ENCODE measurements at places on chromosomes 3 and 15. TPM values are rescaled to one million over a fixed set of nuclear protein-coding genes. Genes with fewer than 3 reads are reported as not detected.

WDR93 gene
- polyA plus RNA-seq, result 0.08 TPM

MIX23 gene
- 11.3 TPM for polyA plus RNA-seq

CYP8B1 gene
- not detected for polyA plus RNA-seq

IL12A gene
- polyA plus RNA-seq, result 0.79 TPM

GRCh38 chr3:173275740-173276139, 121.8 kb upstream of the NLGN1 start:
- no peak for DNase-seq

GRCh38 chr3:38827791-38828190, 11.8 kb upstream of the SCN10A start:
- no peak for DNase-seq

DNA sequence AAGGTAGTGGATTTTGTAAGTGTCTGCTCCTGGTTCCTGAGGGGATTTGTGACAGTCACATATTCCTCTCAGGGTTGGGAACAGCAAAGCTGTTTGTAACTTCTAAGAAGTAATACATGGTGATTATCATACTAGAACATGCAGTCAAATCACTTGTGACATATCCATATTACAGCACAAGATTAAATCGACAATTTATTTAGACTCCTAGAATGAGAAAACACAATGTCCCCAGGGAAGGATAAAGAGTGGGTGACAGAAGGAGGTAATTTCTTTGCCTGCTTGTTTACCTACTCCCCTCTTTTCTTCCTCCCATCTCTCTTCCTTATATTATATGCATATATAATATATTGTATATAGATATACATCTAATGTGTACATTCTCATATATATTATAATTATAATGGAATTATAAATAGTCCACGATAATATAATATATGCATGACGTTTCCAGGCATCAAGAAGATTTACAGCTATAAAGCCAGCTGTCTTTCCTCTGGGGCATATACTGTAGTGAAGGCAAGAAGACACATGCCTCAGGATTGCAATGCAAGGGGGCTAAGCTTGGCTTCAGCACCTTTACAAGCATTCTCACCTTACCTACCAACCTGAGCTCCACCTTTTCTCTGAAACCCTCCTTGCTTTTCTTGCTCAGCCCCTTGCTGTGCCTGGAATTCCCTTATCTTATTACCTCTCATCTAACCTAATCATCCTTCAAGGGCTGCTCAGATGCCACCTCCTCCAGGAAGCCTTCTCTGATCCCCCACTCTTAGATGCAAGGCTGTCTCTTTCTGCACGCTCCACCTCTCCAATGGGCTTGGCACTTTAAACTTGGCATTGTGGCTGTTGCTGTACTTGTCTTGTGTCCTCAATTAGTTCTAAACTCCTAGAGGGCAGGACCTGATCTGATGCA, 73.1 kb upstream of the PIAS1 start:
- no peak for DNase-seq

DNA sequence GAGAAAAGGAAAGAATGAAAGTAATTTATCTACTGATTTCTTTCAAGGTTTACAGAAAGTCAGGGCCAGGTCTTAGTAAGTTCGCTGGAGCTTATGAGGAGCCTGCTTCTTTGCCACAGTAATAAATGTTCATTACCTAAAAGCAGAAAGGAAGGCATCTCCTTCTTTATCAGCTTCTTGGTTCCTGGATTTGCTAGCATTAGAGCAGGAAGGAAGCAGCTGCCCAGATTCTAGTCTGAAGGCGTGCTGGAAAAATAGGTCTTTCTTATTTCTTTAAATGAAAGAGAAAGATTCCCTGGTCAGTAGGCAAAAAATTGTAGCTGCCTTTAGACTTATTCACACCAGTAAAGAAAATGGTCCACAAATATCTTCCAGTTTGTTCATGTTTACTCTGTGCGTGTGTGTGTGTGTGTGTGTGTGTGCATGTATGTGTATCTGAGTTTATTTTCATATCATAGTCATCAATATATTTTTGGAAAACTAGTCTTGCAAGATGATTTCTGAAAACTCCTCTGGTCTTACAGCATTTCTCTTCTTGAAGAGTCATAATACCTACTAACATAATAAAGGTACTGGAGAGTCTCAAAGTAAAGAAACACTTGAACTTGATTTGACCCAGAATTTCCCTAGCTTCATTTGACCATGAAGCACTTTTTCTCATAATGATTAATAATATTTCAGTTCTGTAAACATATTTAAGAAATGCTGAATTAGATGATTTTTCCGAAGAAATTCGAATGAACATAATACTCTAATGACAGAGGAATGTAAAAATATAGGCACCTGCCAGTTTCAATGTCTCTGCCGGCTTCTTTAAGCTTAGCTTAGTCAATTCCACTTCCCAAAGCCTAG, 255.3 kb upstream of the ZPLD1 start:
- DNase-seq, result no peak

DNA sequence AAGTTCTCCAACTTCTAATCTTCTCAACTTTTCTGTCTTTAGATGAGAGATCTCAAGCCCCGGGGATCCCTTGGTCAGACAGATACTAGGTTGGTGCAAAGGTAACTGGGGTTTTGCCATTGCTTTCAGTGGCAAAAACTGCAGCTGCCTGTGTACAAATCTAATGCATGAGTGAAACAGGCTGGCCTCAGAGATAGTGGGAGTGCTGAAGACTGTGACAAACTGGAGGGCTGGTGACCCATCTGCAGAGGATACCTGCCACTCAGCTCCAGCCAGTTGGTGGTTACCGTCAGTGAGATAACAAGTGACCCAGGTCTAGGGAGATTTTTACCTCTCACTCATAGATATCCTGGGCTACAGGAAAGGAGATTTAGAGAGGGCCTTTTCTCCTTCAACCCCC, 85.7 kb downstream of the RYR3 start:
- DNase-seq, result no peak

DNA sequence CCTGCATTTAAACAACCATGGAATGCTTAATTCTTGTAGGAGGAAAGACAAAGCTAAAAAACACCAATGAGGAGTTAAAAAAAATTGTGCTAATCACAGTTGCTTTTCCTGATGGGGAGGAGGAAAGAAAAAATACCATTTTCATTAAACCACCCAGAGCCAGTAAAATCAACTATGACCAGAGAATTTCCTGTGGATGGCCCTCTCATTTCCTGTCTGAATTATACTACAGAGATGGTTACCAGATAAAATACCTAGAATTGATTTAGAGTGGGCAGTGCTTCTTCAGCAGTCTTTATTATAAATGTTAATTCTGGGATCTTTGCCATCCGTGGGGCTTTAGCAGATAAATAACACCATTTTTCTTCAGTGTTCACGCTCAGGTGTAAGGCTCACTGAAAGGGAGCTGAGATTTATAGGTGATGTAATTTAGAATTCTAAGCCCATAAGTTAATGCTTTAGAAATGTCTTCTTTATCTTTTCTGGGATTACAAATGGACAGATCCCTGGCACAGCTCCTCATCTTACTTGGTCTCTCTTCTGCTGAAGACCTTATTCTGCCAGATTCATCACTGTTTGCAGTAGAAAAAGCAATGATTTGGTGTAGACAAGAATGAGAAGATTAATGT, 37.9 kb downstream of the RETNLB start:
- DNase-seq, result no peak

DNA sequence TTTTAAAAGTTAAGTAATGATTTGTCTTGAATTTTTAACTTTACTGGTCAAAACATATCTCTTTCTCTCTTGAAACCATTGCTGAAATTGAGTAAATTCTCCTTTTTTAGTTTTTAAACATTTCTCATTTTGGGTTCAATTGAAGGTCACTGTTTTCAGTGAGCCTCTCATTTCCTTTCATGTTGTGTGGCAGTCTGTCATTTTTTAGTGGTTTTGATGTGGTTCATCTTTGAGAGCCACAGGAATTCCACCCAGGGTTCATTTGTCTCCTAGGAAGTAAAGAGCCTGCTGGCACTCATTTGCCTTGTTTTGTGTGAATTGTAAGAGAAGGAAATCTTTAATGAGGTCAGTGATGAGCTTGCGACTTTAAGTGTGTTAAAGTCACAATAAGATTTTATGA, 10.4 kb downstream of the CLDN11 start:
- DNase-seq, result no peak

All from CD8-positive, alpha-beta memory T cell (primary cell).